ENCODE measurements at places on chromosomes 5 and 9.

DNA sequence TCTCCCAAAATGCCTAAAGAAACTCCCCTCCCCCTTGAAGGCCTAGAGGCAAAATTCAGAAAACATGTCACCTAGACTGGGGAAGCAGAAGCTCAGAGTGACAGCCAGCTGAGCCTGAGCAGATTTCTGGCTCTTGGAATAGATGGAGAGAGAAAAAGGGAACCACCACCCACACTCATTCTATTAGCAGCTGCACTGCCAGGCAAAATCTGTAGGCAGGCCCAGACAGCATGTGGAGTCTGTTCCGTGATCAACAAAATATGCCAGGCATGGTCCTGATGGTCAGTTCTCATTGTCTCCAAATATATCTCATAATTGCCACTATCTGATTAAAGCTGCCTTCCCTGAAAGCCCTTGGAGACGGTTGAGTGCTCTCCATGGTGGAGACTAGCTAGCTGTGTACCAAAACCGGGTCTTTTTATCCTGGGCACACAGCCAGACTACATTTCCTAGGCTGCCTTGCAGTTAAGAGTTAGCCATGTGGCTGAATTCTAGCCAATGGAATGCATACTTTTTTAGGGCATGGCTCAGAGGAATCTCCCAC, 131.7 kb upstream of the GPR151 start:
- no peak for DNase-seq

- peak; percentile 30 for DNase-seq
Observed at GRCh38 chr5:10333154-10334006, 20.1 kb upstream of the MARCHF6 start.

GRCh38 chr9:137530331-137530730, 19.9 kb downstream of the PNPLA7 start:
- DNase-seq = no peak

- no peak for DNase-seq
Observed at GRCh38 chr9:80177949-80178480, 606.2 kb downstream of the TLE4 start.

DNA sequence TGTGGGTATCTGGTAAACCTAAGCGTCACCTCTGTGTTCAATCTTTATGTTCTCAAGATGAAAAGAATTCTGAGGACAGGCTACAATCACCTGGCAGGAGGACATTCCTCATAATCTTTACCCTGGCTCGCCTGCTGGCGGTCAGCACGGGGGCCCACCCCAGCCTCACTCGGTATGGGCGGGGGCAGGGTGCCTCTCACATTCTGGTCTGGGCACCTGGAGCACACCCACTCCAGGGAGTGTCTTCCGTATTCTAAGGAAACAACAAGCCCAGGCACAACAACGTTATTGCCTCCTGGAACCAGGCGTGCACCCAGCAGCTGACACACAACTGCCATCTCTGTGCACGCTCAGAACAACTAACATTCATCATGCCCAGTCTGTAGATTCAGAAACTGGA, 179.8 kb downstream of the ROR2 start:
- no peak for DNase-seq

- DNase-seq = no peak
Observed at GRCh38 chr5:34996261-34996660, 51.5 kb downstream of the AGXT2 start.

GRCh38 chr5:139669662-139670368, 21.7 kb downstream of the CXXC5 start:
- DNase-seq = peak; percentile 56

GRCh38 chr5:112718344-112718743, 19.3 kb upstream of the APC start:
- no peak for DNase-seq

DNA sequence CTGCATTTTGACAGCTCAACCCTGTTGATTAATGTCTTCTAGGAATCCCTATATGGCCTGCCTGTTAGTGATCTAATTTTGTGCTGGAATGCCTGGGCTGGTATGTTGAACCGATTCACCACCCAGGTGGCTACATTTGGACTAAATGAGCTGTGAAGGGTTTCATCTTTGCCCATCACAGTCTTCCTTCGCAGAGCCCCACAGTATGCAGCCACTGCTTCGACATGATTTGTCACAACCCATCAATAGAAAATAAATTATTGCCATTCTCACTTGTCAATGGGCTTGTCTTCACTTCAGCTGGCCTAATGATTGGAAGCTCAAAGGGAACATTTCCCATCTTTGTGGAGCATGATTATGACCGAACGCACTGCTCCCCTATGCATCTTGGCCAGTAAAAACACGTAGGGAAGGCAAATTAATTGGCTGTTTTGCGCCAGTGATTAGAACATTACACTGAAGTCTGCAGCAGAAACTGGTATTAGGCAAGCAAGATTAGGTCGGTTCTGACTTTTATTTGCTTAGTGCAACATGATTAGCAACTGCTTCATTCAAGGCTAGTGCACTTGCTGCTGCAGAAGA, 408.5 kb downstream of the KIAA0825 start:
- DNase-seq = no peak

DNA sequence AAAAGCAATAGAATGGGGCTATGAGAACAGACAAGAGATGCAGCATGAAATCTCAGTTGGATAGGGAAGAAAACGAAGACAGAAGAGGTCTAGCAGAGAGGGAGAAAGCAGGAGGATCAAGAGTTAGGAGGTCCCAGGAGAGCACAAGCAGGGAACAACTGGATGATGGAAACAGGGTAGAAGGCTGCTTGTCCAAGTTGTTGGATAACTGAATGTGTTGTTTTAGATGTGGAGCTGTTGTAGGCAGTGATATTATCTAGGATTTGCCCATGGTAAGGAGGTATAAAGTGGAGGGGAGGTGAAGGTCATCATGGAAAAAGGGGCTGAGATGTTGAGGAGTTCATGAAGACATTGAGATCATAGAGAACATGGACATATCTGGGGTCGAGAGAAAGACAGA, 12.4 kb upstream of the RHOBTB3 start:
- DNase-seq = no peak

GRCh38 chr9:2595973-2596372, 25.6 kb upstream of the VLDLR start:
- DNase-seq = no peak

- no peak for DNase-seq
Observed at GRCh38 chr5:88964831-88965230, 81.8 kb upstream of the MEF2C start.

- DNase-seq = no peak
Observed at GRCh38 chr5:173915310-173916014, 27.3 kb downstream of the CPEB4 start.

- no peak for DNase-seq
Observed at GRCh38 chr9:88064554-88064953, 73.7 kb downstream of the SPATA31C2 start.

DNA sequence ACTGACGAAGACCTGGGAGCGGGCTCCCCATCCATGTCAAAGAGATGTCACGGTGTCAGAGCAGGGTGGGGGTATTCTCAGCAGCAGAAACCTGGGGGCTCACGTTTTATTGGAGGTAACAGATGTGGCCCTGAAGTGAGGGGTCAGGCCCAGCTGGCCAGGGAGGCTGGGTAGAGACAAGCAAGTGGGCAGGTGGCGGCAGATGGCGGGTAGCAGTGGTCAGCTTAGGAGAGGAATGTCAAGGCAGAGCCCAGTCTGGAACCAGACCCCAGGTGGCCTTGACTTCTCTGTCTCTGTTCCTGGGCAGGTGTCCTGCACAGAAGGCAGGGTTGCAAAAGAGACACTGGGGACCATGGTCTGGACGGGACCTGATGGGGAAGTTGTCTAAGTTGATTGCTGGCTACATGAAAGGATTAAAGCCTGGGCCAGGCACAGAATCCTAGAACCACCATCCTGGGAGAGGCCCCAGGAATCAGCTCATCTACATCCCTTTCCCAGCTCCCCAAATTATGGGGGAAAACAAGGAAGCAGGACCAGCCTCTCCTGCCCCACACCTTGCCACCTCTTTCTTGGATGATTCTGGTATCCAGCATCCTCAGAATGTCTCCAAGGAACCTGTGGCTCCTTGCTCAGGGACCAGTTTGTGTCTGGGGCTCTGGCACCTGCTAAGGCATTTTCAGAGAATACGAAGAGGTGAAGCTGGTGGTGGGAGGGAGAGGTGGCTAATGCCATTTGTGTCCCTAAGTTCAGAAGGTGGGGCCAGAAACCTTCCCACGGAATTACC, 72.5 kb downstream of the AMBP start:
- DNase-seq = no peak

DNA sequence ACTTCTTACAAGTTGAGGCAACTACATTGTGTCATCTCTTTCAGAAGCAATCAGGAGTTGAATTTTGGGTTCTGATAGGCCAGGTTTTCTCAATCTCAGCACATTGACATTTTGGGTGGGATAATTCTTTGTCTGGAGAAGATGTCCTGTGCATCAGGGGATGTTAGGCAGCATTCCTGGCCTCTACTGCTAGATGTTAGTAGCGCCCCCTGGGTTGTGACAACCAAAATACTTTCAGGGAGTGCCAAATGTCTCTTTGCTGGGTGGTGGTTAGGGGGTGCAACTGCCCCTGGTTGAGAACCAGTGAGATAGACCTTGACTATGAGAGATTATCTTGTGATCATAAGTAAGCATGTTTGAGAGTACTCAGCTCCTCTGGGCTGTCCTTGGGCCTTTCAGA, 164.3 kb upstream of the KLF9 start:
- no peak for DNase-seq

GRCh38 chr5:543351-543750, 19.1 kb upstream of the SLC9A3 start:
- peak; percentile 12 for DNase-seq

DNA sequence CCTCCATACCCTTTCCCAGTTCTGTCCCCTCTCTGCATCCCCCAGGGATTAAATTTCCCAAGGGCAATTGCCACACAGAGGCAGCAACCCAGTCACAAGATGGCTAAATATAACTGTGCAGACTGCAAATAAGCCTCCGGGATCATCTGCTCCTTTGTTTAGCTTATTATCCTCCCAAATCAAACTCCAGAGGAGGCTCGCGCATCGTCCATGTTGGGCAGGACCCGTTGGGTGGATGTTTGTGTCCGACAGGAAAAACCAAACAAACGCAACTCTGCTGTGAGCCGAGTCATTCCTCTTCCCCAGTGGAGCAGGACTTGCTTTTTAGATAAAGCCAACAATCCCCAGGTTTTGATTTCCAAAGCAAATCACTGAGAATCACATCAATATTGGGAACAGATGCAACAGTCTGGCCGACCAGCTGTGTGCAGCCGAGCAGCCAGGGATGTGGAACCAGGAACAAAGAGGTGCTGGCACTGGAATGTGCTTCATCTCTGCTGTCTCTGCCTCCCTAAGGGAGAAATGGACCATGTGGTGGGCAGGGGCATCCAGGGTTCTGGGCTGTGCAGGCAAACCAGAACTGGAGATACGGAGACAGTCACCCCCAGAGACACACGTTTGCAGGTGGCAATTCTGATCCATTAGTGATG, 89.8 kb downstream of the PTTG1 start:
- no peak for DNase-seq

DNA sequence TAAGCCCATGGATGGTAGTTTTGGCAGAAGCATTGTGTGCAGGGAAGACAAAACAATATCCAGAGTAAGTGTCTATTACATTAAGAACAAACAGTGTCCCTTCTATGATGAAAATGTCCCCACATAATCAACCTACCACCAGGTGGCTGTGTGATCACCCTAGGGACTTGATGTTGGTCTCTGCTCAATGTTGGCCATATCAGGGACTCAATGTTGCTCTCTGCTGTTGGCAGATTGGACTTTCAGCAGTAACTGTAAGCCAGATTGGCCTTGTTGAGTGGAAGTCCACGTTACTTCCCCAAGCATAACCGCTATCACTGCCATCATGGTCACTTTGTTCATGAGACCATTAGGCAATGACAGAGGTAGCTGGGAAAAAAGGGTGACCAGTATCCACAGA, 52.8 kb upstream of the PRSS3 start:
- no peak for DNase-seq

DNA sequence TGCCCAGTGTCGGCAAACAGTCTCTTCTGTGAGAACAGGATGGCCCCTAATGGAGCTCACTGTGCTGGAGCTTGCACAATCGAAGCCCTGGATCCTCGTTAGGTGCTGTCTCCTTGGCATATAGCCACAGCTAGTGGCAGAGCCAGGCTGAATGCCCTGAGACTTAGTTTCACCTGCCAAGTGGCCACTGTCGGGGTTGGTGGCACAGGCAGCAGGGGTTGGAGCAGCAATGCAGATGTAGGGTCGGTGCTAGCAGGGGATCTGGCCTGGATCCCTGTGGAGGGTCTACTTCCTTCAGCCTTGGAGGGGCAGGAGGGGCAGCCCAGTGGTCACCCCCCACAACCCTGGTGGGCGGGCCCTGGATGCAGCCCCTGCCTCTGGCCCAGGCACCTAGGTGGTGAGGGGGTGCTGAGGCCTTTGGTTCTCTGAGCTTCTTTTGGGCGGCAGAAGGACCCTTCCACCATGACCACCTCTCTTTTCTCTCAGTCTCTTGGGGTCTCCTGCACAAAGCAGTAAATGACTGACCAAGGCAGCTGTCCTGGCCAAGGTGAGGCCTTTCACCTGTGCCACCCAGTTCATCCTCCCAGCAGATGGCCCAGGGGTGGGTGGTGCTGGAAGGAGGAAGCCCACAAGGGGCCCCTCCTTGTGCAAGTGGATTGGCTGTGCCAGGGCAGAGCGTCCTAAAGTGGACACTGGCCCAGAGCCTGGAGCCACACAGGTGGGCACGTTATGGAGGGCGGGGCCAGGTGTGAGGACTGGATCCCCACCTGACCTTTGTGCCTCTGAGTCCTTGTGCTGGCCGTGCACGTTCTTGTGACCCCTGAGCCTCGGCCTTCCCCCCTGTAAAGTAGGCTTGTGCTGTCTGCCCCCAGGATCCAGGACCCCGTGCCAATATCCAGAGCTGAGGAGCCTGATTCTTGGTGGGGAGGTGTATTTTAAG, 44.8 kb downstream of the PHF2 start:
- no peak for DNase-seq

GRCh38 chr5:93359296-93359959, 221.6 kb downstream of the NR2F1-AS1 start:
- DNase-seq = no peak

GRCh38 chr9:935348-935965, 41.0 kb upstream of the DMRT3 start:
- no peak for DNase-seq

DNA sequence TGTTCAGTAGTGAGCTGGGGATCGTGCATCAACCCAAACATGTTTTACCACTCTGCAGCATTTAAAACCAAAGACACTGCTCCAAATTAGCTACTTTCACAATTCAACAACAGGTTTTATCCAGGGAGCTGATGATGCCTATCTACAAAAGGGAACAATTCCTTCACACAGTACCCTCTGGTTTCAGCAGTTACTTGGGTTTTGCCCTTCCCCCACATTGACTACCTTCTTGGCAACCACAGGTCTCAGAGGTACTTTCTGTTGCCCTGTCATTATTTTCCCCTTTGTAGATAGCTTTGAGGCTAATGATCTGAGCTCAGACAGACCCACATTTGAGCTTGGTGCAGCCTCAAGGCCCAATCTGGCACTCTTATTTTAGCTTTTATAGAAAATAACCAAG, 96.1 kb downstream of the WDR41 start:
- DNase-seq = no peak

Data from stimulated activated naive CD8-positive, alpha-beta T cell treated with anti-CD3 and anti-CD28 coated beads, Interleukin-15, Interleukin-2, amounts not matched to agents 100 U/mL and 50 U/mL, for 24 hours (primary cell).